DMS153 (cell line): ENCODE measurements at places on chromosomes 1 and 21.

GRCh38 chr21:36916718-36917117 lies 49.8 kb downstream of the HLCS start:
- no peak for DNase-seq

DNA sequence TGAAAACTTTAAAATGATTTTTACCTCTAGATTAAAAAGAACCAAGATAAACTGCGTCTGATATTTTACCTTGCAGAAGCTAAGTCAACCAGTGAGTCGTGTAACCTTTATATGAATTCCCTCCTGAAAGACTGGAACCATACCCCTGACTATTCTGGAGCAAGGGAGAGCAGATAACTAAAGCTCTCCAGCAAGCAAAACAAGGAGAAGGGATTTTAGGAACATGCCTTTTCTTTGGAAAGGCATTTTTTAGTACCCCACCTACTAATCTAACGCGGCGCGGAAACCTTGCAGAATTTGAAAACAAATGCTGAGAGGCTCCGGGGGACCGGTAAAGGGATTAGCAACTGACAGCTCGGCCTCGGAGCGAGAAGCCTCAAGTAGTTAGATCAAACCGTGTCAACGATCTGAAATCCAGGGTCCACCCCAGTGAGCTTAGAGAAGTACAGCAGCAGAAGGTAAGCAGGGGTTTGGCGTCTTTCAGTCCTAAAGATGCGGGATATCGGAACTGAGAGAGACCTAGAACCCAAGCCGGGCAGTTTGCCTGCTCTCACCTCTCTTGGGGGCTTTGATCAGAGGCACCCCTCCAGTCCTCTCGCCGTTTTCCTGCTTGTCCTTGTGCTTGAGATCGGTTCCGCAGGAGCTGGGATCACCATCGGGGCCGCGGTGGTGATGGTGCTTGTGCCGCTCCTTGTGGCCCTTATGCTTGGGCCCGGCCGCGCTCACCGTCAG lies 954 bp downstream of the RSBN1 start:
- DNase-seq = no peak

GRCh38 chr1:45370575-45370974 lies 30.3 kb upstream of the MUTYH start:
- no peak for DNase-seq

DNA sequence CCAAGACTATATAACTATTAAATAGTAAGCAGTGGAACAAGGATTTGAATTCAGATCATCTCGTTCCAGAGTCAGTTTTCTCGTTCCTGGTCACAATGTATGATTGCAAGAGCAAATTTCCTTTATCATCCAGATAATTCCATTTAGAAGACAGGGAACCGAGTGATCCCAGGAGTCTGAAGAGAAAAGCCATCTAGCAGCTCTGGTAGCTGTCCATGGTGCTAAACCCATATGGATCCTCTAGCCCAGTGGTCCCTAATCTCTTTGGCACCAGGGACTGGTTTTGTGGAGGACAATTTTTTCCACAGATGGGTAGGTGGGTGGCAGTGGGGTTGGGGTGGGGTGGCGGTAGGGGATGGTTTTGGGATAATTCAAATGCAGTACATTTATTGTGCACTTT lies 229.4 kb downstream of the PTPRU start:
- no peak for DNase-seq

DNA sequence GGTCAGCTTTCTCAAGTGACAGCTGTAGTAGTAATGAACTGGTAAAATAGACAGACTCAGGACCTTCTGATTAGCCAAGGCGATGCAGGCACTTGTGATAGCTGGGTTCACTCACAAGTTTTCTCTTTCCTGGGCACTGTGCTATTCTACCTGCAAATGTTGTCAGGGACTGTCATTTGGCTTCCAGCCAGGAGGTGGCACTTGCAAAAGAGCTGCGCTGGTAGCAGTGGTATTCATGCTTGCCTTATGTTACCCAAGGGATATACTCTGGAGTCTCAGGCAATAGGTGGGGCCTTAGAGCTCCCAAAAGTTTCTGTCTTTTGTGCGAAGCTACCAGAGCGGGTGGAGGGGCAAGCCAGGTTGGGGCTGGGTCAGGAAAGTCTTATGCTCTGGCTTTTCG lies 23.5 kb downstream of the IFI44 start:
- DNase-seq = peak; percentile 7

GRCh38 chr1:165763442-165763841 lies 5.2 kb downstream of the TMCO1 start:
- DNase-seq = no peak

DNA sequence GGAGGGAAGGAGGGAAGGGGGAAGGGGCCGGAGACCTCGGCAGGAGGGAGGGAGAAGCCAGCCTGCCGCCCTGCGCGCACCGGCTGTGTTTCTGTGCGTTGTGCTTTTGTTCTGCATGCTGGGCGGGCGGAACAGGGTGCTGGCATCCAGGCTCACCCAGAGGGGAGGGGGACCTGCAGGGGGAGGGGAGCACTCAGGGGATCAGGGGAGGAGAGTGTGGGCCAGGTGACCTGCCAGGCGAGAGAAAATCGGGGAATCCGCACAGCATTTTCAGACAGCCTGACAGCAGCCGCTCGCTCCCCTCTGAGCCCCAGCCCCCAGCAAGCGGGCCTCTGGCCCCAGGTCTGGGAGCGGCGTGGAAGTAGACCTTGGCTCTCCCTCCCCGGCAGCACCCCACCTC lies 54.7 kb downstream of the RIPK4 start:
- no peak for DNase-seq

DNA sequence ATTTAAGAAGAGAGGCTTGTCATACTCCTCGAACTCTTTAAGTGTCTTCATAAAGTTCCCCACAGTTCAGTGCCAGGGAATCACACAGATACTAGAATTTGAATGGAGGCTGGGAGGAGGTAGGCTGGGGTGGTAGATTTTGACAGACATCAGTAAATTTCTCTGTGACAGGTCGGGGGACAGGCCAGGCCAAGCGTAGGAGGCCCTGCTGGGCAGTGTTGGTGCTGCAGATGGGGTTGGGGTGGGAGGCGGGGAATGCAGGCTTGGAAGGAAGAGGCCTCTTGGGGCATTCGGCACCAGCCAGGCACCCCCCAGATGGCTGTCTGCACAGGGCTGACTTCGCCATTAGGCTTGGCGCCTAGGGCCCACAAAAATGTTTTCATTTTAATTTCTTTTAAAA lies 84.0 kb downstream of the MAN1C1 start:
- DNase-seq = no peak

DNA sequence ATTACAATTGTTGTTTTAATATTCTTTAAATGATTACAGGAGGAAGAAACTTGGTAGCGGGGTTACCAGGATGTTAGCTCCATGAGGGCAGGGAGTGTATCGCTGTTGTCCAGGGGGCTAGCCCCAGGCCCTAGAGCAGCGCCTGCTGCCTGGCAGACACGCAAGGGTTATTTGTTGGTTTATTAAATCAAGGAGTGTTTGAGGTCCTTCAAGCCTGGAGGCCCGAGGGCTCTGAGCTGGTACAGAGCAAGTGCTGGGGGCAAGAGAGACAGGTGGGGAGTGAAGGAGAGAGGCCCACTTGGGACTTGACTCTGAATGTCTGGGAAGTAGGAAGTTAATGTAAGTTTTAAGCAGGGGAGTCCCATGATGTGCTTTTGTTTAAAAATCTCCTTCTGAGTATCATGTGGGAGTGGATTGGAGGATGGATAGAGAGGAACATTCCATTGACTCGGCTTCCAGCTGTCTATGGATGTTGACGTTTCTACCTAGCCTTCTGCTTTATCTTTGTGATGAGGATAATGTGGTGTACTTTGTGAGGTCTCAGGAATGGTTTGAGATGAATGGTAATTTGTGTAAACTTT lies 8.7 kb downstream of the ITSN1 start:
- no peak for DNase-seq

GRCh38 chr1:158371188-158371953 lies 17.7 kb downstream of the CD1E start:
- DNase-seq = no peak

GRCh38 chr21:28657566-28657965 lies 335.1 kb downstream of the LTN1 start:
- no peak for DNase-seq

GRCh38 chr1:17635811-17636210 lies 96.3 kb downstream of the ARHGEF10L start:
- no peak for DNase-seq

DNA sequence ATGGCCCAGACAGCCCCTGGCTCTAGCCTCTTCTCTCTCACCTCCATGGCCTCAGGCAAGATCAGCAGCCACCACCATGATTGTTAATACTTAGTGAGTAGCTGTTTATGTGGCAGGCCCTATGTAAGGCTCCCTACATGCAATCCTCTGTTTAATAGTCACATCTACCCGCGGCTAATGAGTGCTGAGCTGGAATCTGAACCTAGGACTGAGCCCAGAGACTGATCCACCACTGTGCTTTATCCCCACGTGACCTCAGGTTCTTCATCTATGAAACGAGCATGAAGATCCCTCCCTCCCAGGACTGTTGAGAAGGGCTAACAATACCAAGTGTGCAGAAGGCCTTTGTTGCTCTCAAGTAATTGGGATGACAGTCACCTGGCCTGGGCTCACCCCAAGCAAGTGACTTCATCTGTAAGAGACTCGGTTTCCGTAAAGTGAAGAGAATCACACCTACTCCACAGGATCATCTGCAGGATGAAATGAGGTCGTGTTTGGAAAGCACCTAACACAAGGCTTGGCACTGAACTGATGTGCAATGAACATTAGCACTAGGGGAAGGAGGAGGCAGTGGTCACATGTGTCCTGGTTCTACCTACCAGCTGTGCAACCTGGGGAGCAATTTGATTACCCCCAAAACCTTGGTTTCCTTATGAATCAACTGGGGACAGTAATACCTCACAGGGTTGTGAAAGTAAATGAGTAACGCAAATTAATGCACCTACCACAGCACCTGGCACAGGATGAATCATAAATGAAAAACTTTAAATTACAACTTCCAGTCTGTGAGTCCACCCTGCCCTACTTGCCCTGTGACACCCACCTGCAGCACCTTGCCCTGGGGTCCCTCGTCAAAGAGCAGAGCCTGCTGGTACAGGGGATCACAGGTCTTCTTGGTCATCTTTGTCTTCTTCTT lies 37.2 kb downstream of the RIMS3 start:
- no peak for DNase-seq

DNA sequence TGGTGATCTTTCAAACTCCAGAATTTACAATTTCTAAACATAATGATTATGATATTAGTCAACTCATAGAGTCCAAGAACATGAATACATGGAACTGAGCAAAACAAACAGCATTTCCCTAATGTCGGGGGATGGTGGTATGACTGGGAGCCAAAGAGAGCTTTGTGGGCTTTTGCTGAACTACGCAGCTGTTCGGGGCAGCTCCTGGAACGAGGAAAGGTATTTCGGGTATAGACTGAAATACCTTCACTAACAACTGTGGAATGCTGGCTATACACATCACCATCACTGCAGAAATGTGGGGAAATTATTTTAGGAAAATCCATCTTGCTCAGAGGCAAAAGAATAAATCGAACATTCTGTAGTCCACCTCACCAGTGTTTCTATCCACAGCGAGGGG lies 30.2 kb upstream of the VPS26C start:
- no peak for DNase-seq

DNA sequence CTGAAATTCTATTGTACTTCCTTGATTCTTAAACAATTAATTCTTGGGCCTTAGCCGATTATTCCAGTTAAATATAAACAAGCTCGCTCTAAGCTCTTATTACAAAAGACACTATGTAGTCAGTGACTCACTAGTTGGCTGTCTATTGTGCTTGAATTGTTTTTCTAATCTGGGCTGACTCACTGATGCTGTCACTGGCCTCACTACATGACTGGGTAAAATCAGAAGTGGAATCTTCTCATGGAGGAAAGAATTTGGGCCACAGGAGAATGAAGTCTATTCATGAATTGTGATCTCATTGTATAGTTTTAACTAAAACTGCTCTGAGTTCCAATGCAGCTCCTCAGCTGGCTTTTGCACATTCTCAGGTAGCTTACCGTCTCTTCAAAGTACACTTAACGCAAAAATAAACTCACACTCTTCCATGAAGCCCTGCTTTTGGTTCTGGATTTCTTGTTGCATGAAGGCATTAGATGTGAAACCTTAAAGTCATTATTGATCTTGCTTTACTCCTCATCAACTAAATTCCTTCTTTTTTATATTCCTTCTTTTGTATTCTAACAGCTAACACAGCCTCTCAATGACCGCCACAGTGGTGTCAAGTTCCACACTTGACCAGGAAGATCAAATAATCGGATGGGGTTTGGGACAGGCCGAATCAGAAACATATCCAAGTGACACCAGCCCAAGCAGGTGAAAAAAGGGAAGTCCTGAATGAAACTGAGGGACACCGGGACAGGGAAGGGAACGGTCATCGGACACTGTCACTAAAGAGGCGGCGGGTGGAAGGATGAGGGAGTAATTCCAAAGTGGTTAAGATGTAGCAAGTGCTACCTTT lies 80.9 kb upstream of the LBR start:
- peak; percentile 96 for DNase-seq

DNA sequence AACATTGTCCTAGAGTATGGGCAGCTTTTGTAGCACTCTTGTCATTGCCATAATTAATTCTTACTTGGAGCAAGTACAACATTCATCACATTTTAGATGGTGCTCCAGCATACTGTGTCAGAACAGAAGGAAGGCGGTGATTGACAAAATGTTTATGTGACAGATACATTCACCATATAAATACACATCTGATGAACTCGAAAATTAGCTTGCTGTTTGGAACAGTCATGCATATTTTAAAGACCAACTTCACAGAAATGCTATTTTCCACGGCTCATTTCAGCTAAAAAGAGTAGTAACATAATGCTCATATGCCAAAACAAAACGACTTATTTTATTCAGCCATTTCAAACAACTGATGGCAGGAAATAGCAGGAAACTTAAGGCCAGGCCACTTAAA lies 302.7 kb downstream of the MRPL39 start:
- DNase-seq = no peak

DNA sequence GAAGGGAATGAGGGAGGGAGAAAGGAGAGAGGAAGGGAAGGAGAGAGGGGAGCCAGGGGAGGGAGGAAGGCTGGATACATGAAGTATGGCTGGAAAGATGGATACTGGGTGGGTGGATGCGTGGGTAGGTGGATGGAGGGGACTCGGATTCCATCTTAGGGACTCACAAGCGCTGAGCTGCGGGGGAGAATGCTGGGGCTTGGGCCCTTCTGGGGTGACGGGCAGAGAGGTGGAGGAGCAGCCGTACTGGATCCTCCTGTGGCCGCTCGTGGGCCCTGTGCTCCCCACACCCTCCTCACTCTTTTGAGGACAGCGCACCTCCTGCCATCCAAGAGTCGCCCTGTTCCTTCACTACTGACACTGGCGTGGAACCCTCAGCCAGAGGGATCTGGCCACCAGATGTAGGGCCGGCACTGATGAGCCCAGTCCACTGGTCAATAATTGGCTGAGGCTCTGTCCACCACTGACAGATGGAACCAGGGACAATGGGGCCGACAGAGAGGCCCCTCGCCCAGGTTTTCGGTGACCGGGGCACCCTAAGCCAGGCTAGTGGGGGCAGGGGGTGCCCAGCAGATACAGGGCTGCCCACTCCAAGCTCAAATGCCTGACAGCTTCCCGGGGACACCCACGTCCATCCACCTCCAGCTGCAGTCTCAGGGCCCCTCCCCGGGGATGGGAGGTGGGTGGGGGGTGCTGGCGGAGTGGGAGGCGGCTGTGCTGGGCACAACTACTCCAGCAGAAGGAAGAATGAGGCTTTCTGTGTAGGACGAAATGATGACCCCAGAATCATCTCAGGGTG lies 4.4 kb upstream of the ACTRT2 start:
- DNase-seq = no peak

- DNase-seq = no peak
These were observed 12.8 kb upstream of the TMPRSS2 start for GRCh38 chr21:41520560-41521442.
